ENCODE measurements at places on chromosomes 2 and 18. TPM values are rescaled to one million over a fixed set of nuclear protein-coding genes. Genes with fewer than 3 reads are reported as not detected.

The PKDCC gene
- total RNA-seq, result not detected

The MYO1B gene
- total RNA-seq, result 2.5 TPM

The CDH2 gene
- not detected for total RNA-seq

The ARHGEF33 gene
- 0.27 TPM for total RNA-seq

The UGT1A9 gene
- not detected for total RNA-seq

The GPR55 gene
- total RNA-seq, result 4.5 TPM

The IL18R1 gene
- 1.7 TPM for total RNA-seq
